ENCODE measurements at places on chromosomes 2 and 18.

GRCh38 chr2:26521054-26521912 lies 43.4 kb upstream of the OTOF start:
- no peak for DNase-seq

DNA sequence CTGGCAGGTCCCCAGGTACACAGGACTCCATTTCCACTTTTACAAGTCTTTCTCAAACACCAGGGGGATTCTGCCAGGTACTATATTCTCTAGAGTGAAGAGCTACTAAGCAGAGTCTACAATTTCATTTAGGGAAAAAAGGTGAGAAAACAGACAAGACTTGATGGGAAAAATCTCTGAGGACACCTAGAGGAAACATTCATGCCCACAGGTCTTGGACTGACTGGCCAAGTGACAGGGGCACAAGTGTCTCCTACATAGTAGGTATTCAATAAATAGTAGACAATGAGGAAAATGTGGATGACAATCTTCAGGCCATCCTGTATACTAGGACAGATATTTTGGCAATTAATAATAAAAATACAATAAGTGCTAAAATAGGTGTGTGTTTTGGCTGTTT lies 228.6 kb downstream of the CLIP4 start:
- no peak for DNase-seq

DNA sequence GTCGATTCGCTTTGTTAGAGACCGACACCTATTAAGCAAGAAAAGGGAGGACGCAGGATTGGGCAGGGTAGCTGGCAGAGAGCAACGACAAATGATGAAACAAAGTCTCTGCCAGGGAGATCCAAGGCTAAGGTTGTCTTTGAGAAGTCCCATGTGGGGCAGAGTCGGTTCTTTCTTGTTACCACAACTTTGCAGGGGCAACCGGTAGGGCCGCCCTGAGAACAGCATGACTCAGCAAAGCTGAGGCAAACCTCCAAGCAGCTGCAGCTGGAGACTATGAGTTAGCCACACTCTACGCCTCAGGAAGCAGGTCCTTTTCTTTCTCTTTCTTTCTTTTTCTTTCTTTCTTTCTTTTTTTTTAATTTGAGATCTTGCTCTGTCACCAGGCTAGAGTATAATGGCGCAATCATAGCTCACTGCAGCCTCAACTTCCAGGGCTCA lies 452.3 kb upstream of the ID2 start:
- DNase-seq = no peak

DNA sequence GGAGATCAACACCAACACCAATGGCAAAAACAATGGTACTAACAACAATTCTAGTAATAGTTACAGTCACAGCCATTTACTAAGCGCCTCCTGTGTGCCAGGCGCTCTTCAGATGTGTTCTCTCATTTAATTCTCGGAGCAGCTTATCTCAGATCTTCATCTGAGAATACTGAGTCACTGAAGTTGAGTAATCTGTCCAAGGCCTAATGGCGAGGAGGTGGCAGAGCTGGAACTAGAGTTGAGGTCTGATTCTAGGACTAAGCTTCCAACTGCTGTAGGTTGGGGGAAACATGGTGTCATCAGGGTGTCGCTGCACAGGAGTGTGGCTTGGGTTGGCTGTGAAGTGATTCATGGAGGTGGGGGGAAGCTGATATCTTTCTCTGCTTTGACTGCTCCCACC lies 156.1 kb downstream of the DYSF start:
- no peak for DNase-seq

- DNase-seq = no peak
Observed at GRCh38 chr18:12362473-12363174, 14.4 kb downstream of the AFG3L2 start.

DNA sequence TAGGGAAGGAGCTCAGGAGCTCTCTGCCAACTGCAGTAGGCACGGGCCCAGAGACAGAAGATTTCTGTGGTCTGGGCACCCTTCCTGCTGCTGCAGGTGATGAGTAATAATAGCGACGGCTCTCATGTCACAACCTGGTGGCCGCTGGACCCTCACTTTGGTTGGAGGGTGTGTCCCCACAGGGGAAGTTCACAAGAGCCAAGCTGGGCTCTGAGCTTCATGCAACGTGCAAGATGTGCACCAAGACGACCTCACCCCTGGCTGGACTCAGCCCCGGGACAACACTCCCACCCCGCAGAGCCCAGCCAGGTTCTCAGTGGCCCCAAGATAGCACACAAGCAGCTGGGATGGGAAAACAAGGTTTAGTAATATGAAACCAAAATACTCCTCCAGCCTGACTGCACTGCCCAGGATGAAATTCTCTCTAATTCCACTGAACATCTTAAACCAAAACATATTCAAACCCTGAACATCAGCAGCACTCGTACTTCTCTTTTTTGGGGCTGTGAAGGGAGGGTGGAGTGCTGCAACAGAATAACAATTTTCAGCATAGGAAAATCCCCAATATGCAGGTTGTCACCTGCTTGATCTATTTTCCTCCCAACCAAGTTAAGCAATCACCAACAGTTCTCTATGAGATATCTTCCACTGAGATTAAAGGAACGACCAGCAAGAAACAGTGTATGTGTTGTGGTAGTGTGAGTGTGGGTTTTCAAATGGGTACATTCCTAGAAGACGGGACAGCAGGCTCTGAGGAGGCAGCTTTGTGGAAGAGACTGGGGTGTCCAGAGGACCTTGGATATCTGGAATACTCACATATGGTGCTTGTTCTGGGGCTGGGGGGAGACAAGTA lies 26.5 kb downstream of the BCL2 start:
- no peak for DNase-seq

- DNase-seq = no peak
Observed at GRCh38 chr18:5158587-5158986, 38.5 kb downstream of the AKAIN1 start.

- no peak for DNase-seq
Observed at GRCh38 chr2:191122638-191123294, 28.0 kb downstream of the STAT4 start.

- no peak for DNase-seq
Observed at GRCh38 chr18:21084511-21085078, 27.0 kb downstream of the ROCK1 start.

DNA sequence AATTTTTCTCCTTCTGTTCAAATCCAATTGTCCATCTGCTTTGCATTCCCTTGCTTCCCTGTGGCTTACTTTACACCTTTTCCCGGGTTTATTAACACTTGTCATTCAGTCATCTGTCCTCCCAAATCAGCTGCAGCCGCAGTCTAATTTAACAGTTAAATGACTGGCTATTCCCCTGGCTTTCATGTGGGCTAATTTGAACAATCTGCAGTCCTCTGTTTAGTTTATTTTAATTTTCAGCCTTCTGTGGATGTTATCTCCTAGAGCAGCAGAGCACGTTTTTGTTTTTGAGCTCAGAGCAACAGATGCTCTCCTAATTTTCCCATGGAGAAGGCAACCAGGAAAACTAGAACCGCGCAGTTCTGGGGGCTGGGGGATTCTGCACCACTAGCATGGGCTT lies 55.0 kb downstream of the MEP1B start:
- DNase-seq = no peak

DNA sequence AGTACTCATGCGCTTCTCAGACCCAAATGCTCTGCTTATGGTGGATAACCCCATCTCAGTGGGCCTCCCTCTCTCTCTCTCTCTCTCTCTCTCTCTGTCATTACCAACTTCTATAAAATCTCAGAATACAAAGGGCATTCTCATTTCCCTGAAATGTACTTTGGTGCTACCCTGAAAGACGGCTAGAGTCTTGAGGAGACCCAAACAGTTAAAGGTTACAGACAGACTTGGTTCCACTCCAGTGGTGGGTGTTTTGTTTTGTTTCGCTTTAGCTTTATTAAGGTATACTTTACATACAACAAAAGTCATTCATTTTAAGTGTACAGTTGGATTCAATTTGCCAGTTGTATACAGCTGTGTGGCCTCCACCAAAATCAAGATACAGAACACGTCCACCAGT lies 60.9 kb downstream of the BCL11A start:
- DNase-seq = no peak

DNA sequence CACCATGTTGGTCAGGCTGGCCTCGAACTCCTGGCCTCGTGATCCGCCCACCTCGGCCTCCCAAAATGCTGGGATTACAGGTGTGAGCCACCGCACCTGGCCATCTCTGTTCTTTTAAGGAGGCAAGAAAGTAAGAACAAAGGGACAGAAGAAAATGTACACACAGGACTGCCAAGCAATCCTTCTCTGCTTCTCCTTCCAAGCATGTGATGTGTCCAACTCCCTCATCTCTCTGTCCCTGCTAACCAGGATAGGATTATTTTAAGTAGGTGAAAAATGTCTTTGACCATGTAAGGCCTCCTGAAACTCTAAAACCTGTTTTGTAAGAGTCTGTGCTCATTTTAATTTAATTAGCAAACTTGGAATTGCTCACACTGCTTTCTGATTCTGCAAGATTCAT lies 89.3 kb upstream of the ATL2 start:
- DNase-seq = no peak

- no peak for DNase-seq
Observed at GRCh38 chr2:28239207-28239606, 153.5 kb upstream of the FOSL2 start.

- DNase-seq = no peak
Observed at GRCh38 chr18:10919851-10920250, 229.5 kb downstream of the PIEZO2 start.

DNA sequence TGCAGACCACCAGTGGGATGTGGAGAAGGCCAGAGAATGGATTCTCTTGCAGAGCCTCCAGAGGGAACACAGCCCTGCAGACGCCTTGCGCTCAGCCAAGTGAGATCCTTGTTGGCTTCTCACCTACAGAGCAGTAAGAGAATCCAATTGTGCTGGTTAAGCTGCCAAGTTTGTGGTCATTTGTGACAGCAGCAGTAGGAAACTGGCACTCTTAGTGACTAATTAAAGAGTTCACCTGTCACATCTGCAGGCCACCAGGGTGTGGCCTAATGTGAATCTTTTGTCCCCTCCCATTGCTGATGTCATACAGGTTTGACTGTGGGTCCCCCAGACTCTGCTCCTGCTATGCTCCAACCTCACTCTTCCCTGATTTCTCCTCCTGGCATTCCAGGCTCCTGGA lies 235.9 kb downstream of the TFCP2L1 start:
- DNase-seq = no peak

DNA sequence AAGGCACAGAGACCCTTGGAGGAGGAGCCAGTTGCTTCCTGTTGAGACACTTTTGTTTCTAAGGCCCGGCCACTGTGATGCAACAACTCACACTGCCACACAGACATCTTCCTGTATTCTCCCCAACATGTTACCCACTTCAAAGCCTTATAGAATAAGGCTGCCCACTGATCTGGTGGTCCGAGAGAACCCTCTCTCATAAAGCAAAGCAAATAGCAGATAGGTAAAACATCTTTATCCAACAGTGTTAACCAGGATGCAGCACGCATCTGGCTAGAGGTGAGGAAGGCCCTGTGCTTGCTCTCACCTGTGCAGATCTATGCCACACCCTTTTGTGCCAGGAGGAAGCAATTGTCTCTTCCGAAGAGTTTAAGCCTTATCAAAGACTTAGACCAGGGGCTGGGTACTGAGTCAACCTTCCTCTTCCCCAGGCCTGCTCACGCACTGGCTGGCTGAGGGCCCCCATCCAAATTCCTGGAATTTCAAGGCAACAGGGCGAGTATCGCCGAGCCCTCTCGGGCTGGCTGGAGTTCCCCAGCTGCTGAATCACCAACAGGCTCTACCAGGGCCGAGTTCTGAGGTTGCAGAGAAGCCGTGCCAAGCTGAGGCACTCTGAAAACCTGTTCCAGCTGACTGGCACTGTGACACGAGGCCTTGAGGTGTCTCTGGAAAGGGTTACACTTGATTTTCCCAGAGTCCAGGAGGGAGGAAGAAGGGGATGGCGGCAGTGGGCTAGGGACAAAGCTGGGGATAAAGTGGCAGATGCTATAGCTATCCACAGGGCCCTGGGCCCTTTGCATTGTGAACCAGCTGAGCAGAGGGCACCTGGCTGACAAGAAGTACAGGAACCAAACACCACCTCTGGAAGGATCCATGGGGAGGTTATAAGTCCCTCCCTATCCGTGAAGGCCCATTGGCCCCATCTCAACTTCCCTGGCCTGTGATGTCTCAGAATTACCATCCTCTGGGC lies 29.3 kb downstream of the TGFA start:
- DNase-seq = no peak

GRCh38 chr2:201058914-201059313 lies 12.6 kb downstream of the HYCC2 start:
- no peak for DNase-seq

GRCh38 chr2:240561325-240561971 lies 1.3 kb downstream of the DUSP28 start:
- no peak for DNase-seq

- DNase-seq = no peak
Observed at GRCh38 chr2:66390152-66390551, 44.8 kb upstream of the MEIS1 start.

DNA sequence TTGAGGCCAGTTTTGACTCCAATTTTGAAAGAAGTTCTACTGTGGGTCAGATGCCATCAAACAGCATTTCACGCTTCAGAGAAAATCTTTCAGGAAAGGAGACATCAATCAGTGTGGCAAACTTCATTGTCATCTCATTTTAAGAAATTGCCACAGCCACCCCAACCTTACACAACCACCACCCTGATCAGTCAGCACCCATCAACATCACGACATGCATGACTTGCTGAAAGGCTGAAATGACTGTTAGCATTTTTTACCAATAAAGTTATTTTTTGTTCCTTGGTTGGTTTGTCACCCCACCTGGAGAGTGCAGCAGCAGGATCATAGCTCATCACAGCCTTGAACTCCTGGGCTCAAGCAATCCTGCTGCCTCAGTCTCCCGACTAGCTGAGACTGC lies 10.4 kb downstream of the DNAJC10 start:
- DNase-seq = no peak
